Inflammatory macrophage (primary cell): ENCODE measurements at places on chromosomes 16 and 17.

- no peak for DNase-seq
Measured at GRCh38 chr17:16975277-16975651, 3.3 kb upstream of the TNFRSF13B start.

GRCh38 chr16:64712026-64712425, 409.8 kb downstream of the CDH11 start:
- DNase-seq = no peak

- DNase-seq = peak; percentile 53
Measured at GRCh38 chr16:11949527-11949926, 7.7 kb upstream of the NPIPB2 start.

DNA sequence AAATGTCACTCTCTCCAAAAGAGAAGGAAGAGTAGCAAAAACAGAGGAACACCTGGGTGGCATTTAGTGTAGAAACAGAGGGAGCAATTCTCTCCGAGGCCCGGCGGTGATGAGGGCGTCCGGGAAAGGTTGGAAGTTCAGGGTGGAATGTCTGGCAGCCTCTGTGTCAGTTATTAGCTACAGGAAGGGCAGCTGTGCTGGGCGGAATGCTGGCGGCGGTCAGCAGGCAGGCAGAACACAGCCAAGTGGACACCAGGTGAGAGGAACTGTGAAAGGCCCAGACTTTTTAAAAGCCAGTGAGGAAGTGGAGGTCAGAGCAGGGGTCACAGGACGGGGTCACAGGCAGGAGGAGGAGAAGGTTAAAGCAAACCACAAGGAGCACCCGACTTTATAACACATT, 238.1 kb downstream of the NTN1 start:
- no peak for DNase-seq

GRCh38 chr17:80220054-80220735, at the start of the genes SGSH and SLC26A11:
SGSH (minus strand) TSS chr17:80220333; CDS start chr17:80220313, 20 bp downstream.
SLC26A11 (plus strand) TSS chr17:80220427; CDS start chr17:80221561, 1,134 bp downstream.
- peak; percentile 94 for DNase-seq

GRCh38 chr16:78939597-78939996, 660.9 kb downstream of the MAF start:
- DNase-seq = no peak
